ENCODE measurements at places on chromosomes 7 and 10.
A peak's percentile ranks its signal among the peaks of the same experiment; 100 is the strongest.

- no peak for DNase-seq
Observed at GRCh38 chr7:43572516-43573049, 10.3 kb upstream of the STK17A start.

GRCh38 chr7:4748231-4748681 lies 27.2 kb upstream of the AP5Z1 start:
- no peak for DNase-seq

- DNase-seq: no peak
Observed at GRCh38 chr10:84293574-84294016, 34.8 kb upstream of the CCSER2 start.

DNA sequence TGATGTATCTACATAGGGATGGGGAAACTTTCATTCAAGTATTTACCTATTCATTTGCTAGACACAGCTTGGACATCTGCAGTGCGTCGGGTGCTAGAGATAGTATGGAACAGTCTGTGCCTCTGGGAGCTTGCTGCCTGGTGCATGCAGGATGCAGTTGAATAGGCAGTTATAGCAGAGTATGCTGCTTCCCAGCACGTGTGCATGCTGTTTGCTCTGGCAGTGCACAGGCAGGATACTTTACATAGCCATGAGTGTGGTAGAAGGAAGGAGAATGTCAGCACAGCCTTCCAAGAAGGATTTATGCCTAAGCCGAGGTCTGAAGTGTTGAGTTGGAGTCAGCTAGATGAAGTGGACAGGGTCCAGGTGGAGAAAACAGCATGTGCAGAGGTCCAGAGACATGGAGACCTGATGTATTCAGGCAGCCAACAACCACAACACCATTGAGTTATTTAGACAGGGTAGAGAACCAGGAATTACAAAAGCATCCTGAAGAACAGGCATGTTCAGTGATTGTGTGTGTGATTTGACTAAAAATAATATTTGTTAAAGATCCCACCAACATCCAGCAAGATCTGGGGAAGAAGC lies 8.1 kb downstream of the MAP3K8 start:
- no peak for DNase-seq

DNA sequence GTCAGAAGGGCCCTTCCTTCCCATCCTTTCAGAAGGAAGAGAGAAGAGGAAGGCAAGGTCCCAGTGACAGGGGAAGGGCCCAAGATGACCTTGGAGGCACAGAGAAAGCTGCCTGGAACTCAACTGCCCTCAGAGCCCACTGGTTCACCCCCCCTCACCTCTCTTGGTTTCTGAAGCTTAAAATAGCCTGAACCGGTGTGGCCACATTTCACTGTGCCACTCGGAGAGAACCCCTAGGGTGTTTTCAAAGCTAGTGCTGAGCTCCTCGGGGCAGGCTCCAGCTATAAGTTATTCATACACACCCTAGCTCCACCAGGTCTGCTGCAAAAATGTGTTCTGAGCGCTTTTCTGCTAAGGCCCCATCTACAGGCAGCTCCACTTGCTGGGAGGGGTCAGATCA lies 60.9 kb upstream of the ADRB1 start:
- DNase-seq: no peak

DNA sequence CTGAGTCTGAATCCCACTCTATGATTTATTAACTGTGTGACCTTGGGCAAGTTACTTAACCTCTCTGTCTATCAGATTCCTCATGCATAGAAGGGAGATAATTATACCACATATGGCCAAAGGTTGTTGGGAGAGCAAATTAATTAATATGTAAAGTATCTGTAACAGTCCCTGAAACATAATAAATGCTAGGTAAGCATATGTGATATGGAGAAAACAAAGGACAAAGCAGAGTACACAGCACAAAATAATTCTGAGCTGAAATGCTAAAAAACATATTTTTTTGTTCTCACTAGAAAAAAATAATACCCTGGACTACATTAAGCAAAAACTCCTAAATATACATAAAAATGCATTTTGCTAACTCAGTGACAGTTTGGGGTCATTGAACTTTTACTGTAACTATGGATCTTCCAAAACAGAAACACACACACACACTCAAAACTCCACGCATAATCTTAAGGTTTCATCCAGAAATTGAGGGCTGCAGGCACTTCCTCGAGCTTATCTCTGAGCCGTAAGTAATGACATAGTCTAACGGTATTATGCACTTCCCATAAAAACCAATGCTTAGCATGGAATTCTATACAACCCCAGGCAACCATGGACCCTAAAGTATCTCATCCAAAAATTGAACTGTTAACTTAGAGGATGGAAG lies 201.7 kb upstream of the PTN start:
- no peak for DNase-seq

DNA sequence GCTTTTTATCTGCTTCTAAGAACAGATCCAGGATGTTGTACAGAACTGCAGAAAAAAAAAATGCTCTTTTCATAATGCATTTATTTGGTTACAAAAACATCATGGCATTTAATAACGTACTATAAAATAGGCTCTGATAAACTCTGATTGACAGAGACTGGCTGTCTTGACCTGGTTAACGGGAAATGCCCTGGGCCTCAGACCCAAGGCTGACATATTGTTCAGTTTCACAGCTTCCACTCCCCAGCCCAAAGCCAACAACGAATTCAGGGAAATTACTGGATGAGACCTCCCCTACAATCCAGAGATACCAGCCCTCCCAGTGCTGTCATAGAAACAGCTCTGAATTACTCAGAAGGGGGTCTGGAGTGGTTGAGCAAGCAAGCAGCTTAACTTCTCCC lies 260.1 kb downstream of the CREB5 start:
- DNase-seq: no peak

DNA sequence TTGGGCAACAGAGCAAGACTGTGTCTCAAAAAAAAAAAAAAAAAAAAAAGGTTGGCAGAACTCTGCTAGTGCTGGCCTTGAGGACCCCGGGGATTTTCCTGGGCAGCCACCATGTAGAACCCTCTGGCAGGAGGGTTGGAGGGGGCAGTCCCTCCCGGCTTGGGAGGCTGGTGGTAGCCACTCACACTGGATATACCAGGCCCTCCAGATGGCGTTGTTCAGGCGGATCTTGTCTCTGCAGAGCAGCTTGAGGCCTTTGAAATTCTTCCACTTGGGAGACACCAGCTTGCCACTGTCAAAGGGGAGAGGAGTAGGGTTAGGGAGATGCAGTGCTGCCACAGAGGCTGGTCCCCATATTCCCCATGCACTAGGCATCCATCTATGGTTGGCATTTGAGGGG lies 8.4 kb downstream of the MLXIPL start:
- no peak for DNase-seq

- no peak for DNase-seq
Observed at GRCh38 chr7:99422186-99422585, 13.4 kb downstream of the BUD31 start.

DNA sequence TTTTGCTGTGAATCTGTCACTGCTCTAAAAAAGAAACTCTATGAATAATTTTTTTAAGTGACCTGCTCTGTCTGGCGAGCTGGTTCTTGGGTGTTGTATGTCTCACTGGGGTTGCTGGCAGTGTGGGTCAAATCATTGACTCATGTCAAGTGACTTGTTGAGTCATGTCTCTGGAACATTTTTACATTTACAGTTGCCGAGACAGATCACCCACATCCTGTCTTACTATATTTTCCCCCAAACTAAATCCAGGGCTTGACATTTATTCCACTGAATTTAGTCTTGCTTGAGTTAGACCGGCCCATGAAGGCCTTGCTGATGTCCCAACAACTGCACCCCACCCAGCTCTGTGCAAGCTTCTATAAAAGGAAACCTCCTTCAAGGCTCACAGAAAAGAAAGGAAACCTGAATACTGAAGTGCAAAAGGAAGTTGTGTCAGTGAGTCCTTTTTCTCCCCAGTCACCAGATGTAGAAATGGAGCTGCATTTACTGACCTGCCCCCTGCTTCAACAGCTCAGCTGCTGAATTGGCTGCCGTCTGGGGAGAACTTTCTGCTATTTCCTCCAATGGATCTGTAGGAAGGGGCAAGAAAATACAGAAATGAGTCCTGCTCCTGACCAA lies 290.3 kb downstream of the TNS3 start:
- no peak for DNase-seq

GRCh38 chr7:27179503-27180430 lies 5.3 kb downstream of the HOXA11 start:
- DNase-seq: peak; percentile 78

GRCh38 chr7:68408873-68409272 lies 1189.4 kb upstream of the AUTS2 start:
- DNase-seq: no peak

DNA sequence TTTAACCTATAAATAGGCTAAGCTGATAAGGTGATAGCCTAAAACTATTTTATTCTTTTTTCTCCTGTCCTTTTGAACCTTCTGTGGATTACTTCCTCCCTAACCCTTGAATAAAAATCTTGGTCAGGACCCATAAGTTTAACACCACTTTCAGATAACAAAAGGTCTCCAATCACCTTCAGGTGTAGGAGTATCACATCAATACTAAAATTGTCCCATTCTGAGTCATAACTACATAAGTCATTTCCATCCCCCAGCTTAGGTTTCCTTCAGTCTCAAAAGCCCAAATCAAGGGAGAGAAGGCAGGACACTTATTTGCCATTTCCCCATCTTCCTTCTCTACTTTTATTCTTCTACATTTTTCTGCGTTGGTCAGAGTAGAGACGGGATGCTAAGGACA lies 56.9 kb upstream of the WNT16 start:
- DNase-seq: no peak

- DNase-seq: no peak
Observed at GRCh38 chr7:27901028-27901760, 161.2 kb downstream of the TAX1BP1 start.

DNA sequence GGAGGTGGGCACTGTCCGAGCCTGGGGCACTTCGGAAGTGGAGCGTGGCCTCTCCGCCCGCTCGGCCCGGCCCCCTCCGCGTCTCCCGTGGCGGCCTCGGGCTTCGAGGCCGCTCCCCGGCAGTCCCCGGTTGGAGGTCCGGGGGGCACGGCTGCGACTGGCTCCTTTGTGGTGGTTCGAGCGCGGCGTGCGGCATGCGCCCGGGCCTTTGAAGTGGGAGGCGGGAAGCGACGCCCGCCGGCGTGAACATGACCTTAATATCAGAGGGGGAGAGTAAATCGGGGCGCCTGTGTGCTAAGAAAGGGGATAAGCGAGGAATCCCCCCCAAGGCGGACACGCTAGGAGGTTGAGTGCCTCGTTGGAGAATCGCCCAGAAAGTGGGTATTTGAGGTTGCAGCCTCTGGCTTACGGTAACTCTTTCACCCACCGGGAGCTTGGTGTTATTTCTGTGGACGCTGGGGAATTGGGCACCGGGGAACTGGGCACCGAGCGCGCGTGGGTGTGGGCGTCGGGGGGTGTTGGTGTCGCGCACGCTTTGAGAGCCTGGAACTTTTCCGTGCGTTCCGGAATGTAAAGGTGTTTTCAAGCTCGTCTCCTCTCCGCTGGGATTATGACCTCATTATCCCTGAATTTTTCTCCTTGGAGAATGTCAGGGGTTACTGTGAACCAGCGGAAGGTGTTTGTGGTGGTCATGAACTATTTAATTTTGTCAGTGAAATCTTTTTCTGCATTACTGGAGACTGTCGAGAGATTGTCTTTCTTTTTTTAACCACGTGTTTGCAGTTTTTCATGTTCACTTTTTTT lies 660 bp downstream of the SUV39H2 start:
- DNase-seq: peak; percentile 69

- peak; percentile 53 for DNase-seq
Observed at GRCh38 chr10:46094931-46095750, 49.1 kb upstream of the MSMB start.

GRCh38 chr10:30974773-30975415 lies 56.8 kb downstream of the ZNF438 start:
- no peak for DNase-seq

DNA sequence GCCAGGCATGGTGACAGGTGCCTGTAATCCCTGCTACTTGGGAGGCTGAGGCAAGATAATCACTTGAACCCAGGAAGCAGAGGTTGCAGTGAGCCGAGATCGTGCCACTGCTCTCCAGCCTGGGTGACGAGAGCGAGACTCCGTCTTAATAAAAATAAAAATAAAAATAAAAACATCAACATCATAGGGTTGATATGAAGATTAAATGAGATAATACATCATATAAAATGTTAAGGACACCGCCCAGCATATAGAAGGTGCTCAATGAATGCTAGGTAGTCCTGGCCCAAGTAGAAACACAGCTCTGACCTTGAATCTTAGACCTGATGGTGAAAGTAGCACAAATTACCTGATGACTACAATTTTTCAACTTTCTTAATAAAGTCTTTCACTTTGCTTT lies 74.0 kb downstream of the PAX2 start:
- DNase-seq: no peak

GRCh38 chr10:69516316-69516715 lies 56.9 kb downstream of the NEUROG3 start:
- DNase-seq: no peak

GRCh38 chr7:36763132-36763816 lies 39.0 kb upstream of the AOAH start:
- DNase-seq: no peak

Measured in activated T-cell treated with anti-CD3 and anti-CD28 coated beads, Interleukin-2, amount 50 U/mL, for 24 hours (primary cell).